Fibroblast of skin of right quadriceps (primary cell): ENCODE measurements at places on chromosomes 13 and 19.
A peak's percentile ranks its signal among the peaks of the same experiment; 100 is the strongest.

GRCh38 chr19:13460045-13460444, 46.2 kb downstream of the CACNA1A start:
- DNase-seq, result no peak

DNA sequence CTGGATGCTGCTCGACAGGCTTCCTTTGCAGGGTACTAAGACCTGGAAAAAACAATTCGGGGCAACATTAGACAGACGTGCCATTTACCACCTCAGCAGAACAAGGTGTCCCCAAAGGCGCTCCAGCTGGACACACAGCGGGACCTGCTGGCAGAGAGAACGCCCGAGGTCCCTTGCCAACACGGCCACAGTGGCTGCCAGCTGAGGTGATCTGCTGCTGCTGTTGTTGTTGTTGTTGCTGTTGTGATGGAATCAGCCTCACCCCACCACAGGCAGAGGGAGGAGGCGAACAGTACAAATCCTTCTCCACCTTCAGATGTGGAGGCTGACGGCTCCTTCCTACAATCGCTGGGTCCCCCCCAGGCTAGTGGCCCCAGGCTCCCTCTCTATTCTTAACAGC, 25.2 kb downstream of the ANKRD27 start:
- DNase-seq, result no peak

DNA sequence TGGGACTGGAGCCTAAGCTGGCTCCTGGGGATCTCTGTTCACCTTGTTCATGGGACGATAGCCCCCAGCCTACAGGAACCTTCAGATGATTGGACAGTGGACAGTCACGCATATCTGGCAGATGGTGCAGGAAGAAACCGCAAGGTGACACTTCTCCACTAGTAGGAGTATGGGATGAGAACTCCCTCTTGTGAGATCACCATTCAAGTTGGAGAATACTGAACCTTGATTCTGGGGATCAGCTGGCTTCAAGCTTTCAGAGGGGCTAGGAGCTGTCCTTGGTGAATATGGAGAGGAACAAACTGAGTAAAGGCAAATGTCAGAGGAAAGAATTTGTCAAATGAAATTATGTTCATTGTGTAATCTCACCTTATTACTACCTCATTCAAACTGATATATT, 204.5 kb downstream of the PDS5B start:
- DNase-seq, result no peak

DNA sequence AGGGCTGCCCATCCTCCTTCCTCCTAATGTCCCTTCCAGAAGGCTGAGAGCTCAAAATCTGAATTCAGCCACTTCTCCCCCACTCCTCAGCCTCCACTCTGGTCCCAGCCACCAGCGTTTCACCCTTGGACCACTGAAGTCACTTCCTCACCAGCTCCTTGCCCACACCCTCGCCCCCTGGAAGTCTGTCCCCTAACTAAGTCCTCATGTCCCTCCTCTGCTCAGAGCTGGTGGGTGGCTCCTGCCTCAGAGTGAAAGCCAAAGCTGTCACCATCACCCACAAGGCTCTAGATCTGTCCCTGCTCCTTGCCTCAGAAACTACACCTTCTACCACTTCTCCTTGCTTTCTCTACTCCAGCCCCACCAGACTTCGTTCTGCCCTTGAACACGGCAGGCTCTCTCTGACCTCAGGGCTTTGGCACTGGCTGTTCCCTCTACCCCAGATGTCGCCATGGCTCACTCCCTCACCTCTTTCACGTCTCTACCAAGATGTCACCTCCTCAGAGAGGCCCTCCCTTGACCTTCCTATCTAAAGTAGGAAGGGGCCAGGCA, 1.7 kb downstream of the ERCC1 start:
- no peak for DNase-seq

DNA sequence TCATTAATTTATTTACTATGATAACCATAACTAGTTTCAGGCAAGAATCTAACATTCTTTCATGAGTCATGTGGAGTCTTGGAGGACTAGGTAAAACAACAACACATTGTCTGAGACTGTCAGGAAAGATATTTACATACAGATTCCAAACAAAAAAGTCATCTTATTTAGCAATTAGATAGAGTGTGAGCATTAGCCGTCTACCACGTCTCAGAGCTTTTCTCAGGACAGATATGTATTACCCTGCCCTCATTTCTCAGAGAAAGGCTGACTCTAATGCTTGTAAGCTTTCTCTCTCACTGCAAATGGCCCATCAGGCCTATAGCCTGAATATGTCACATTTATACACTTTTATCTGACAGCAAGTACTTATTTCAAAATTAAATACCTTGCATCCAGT, 312.1 kb upstream of the PCDH20 start:
- peak; percentile 74 for DNase-seq

DNA sequence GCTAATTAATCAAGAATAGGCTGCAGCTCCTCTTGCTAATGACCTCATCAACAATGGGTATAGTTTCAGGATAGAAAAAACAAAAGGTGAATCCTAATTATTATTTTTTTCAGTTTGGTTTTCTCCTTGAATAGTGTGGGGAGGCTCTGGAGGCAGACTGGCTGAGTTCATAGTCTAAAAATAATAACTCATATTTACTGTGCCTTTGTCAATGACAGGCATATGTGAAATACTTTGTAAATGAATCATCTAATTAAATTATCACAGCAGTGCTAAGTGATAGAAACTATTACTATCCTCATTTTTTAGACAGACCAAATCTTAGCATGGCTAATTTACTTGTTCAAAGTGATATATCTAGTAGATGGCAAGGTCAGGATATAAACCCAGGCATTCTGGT, 1261.0 kb upstream of the SLC10A2 start:
- DNase-seq, result peak; percentile 47

DNA sequence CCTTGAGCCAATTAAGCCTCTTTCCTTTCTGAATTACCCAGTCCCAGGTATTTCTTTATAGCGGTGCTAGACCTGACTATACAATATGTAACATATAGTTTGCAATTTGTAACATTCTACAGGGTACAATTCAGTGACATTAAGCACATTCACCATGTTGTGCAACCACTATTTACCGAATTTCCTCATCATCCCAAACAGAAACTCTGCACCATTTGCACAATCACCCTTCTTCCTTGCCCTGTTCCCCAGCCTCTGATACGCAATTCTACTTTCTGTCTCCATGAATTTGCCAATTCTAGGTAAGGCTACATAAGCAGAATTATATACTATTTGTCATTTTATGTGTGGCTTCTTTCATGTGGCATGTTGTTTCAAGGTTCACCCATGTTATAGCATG, 13.7 kb upstream of the SIGLEC10 start:
- DNase-seq, result no peak

DNA sequence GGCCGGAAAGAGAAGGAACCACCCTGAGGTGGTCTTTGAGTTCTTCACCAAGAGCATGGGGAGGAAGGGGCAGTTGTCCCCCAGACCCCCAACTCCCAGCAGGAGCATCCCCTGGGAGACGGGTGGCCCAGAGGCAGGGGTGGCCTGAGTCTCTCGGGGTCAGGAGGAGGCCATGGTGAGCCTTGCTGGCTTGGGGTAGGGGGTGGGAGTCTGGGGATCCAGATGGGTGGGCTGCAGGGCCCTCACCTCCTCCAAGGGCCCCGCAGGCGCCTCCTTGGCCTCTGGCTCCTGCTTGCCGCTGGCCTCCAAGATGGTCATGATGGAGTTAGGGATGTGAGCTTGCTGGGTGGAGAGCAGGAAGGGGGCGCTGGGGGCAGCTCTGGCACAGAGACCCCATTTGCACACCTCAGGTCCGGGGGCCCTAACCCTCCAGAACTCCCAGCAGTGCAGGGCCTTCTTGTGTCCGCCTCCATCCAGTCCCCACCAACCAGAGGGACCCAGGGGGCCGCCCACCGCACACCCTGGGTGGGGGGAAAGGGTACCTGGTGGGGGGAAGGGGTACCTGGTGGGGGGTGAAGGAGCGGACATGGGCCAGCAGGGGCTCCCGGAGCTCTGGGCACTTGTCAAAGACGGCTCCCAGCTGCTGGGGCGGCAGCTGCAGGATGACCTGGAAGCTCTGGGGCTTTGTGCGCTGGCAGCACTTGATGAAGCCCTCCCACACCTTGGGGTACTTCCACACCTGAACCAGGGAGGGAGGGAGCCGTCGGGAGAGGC, 1.3 kb upstream of the RSPH6A start:
- no peak for DNase-seq

DNA sequence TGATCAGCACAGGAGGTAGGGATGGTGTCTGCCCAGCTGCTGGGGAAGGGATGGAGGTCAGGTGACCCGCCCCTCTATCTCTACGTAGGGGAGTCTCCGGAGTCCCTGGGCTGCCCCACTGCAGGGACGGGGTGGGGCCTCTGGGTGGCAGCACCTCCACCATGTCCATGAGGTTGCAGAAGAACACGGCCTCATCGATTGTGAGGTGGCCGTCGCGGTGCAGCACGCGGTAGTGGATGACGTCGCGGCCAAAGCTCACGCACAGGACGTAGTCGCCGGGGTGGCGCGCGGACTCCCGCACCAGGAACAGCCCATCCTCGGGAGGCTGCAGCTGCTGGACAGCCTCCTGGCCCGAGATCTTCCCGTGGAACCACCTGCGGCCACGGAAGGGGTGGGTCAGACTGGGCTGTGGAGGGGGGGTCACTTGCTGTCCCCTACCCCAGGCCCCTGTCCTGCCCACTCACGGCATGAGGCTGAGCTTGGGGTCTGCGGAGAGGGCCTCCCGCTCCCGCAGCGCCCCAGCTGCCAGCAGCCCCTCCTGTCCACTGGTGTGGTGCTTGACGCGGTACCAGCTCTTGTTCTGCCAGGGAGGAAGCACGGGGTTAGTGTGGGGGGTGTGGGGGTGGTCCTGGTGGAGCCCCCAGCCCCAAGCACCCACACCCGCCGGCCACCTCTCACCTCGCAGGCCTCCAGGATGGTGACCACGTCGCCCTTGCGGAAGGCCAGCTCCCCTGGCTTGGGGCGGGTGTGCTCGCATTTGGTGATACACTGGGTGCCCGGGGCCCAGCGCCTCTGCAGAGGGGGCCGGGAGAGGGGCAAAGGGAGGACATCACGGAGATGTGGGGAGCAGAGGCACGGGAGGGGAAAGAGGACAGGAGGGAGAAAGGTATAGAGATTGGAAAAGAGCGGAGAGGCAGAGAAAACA, 2.3 kb downstream of the MATK start:
- no peak for DNase-seq

GRCh38 chr13:109256866-109257760, 529.3 kb downstream of the IRS2 start:
- DNase-seq, result peak; percentile 99

GRCh38 chr19:8127311-8127710, 22.1 kb downstream of the FBN3 start:
- no peak for DNase-seq

GRCh38 chr19:34145741-34146202, 26.5 kb upstream of the LSM14A start:
- peak; percentile 48 for DNase-seq

GRCh38 chr13:37586164-37586563, 12.4 kb downstream of the POSTN start:
- no peak for DNase-seq

DNA sequence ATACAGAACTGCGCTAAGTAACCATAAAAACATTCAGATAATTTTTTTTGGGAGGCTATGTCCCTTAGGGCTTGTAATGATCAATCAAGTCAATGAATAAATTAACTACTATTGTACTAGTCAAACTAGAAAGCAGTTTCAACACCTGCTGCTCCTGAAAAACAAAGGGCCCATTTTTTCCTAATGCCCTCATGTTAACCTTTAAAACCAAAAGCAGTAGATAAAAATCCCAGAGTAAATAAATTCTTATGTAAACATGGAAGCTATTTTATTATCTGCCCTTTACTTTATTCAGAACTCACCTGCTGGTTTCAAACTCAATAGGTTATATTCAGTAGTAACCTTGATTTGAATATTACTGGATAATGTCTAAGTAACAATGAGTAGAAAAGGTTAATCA, 159.5 kb upstream of the STARD13 start:
- no peak for DNase-seq

GRCh38 chr13:33884531-33885220, 66.7 kb downstream of the RFC3 start:
- DNase-seq, result no peak

- no peak for DNase-seq
Measured at GRCh38 chr19:48988286-48988685, 4.8 kb downstream of the GYS1 start.

- no peak for DNase-seq
Measured at GRCh38 chr13:74191410-74191809, 57.2 kb upstream of the KLF12 start.

DNA sequence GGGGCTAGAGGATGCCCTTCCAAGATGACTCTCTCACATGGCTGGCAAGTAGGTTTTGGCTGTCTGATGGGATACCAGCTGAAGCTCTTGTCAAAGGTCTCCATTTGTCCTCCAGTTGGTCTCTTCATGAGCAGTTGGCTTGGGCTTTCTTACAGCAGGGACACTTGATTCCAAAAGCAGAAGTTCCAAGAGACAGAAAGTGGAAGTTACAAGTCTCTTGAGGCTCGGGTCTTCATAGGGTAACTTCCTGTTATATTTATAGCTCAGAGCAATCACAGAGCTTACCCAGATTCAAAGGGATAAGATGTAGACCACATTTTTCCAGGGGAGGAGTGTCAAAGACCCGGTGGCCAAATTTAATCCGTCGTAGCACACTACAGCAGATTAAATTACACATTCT, 440.0 kb downstream of the RFC3 start:
- DNase-seq, result no peak

DNA sequence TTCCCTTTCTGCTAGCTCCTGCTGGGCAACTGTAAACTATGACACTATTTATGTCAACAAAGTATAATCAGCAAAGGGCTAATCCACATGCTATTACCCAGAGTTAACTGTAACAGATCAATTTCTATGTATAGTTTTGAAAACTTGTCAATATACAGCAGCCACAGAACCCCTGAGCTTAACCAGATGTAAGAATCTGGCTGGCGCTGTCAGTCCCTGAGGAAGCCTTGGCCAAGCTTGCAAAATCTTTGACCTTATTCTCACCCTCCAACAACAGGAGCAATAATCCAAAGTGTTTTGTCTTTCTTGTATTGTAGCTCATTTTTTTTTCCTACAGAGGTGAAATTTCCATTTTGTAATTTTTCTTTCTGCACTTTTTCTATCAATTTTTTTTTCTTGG, 1230.1 kb upstream of the SLC10A2 start:
- DNase-seq, result no peak

- DNase-seq, result no peak
Measured at GRCh38 chr13:35501661-35502235, 25.3 kb upstream of the MAB21L1 start.

DNA sequence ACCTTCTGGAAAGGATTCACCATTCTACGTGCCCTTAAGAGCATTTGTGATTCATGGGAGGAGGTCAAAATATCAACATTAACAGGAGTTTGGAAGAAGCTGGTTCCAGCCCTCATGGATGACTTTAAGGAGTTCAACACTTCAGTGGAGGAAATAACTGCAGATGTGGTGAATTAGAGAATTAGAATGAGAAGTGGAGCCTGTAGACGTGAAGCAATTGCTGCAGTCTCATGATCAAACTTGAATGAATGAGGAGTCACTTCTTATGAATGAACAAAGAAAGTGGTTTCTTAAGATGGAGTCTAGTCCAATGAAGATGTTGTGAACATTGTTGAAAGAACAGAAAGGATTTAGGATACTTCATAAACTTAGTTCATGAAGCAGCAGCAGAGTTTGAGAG, 129.1 kb downstream of the TNFRSF19 start:
- no peak for DNase-seq

GRCh38 chr19:5966215-5966614, 11.7 kb downstream of the RANBP3 start:
- DNase-seq, result peak; percentile 57
